Hematopoietic multipotent progenitor cell (in vitro differentiated cells): ENCODE measurements at places on chromosomes 13 and 19.

DNA sequence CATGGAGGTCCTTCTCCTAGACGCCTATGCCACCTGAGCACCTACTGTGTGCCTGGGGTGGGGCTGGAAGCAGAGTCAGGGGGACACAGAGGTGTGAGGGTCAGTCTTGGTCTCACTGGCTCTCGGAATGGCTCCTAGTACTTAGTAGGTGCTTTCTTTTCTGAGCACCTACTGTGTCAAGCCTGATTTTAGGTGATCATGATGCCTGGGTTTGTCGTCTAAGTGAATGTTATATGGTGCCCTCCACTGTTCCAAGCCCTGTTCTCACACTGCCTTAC lies 20.0 kb downstream of the MYH14 start:
- DNase-seq: no peak

GRCh38 chr13:25862156-25862555 lies 189.7 kb downstream of the SHISA2 start:
- no peak for DNase-seq

GRCh38 chr19:29389495-29389894 lies 136.3 kb upstream of the VSTM2B start:
- no peak for DNase-seq

DNA sequence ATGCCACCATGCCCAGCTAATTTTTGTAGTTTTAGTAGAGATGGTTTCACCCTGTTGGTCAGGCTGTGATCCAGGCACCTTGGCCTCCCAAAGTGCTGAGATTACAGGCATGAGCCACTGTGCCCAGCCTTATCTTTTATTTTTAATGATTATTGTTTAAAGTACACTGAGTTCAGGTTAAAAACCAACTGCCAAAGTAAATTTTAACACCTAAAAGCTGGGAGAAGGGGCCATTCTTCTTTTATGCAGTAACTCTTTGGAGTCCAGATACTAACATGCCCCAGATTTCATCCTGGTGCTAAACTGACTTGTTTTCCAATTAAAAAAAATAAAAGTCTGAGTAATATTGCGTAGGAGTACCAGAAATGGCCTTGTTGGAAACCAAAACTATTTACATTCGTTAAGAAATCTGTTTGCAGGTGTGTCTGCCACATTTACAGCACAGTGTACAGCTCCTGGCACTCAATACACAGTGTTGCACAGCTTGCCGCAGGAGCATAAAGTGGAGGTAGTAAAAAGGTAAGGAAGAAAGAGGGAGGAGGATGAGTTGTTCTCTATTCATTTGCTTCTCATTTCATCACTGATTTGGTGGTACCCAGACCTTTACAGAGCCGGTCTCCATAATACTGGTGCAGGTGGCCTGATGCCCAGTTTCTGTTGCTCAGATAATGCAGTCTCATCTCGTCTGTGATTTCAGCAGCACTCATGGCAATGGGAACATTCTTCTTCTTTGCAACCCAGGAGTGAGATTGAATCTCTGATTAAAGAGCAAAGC lies 108.9 kb downstream of the PCCA start:
- no peak for DNase-seq

DNA sequence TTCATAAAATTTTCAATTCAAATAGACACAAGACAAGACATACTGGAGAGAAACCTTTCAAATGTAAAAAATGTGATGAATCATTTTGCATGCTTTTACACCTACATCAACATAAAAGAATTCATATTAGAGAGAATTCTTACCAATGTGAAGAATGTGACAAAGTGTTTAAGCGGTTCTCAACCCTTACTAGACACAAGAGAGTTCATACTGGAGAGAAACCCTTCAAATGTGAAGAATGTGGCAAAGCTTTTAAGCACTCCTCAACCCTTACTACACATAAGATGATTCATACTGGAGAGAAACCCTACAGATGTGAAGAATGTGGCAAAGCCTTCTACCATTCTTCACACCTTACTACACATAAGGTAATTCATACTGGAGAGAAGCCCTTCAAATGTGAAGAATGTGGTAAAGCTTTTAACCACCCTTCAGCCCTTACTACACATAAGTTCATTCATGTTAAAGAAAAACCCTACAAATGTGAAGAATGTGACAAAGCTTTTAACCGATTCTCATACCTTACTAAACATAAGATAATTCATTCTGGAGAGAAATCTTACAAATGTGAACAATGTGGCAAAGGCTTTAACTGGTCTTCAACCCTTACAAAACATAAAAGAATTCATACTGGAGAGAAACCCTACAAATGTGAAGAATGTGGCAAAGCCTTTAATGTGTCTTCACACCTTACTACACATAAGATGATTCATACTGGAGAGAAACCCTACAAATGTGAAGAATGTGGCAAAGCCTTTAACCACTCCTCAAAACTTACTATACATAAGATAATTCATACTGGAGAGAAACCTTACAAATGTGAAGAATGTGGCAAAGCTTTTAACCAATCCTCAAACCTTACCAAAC lies 24.6 kb upstream of the ZNF431 start:
- DNase-seq: no peak

GRCh38 chr13:102700088-102701031 lies 5.5 kb upstream of the METTL21C start:
- no peak for DNase-seq

- no peak for DNase-seq
These were observed 24.8 kb downstream of the MAP4K1 start for GRCh38 chr19:38592940-38593339.

DNA sequence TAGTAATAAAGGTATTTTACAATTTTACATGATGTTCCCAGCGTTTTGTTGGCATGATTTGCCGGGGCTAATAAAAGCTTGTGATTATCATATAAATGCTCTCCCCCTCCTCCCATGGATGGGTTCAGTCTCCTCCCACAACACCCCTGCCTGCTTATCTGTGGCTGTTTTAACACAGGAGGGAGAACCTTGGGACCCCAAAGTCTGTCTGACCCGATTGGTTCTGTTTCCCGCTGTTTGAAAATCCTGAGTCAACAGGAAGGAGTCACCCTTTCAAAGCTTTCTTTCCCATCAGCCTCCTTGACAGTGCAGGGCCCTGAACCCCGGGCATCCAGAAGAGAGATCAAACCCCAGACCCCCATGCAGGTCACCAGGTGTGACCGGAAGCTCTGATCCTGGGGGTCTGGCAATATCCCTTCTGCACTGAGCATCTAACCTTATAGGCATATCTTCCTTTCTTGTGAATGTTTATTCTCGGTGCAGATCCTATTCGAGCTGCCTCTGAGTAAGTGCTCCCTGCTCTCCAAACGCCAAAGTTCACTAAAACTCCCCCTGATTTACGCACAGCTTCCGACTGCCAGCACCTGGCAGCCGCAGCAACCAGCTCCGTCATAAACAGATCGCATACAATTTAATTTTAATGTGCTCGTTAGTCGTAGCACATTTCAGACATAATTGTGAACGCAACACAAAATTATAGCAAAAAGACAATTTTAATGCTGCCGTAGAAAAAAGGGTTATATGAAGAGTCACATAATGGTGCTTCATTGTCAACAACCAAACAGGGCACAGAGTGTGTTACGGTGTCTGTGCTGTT lies 74.8 kb downstream of the TSHZ3 start:
- DNase-seq: no peak

- no peak for DNase-seq
These were observed 12.4 kb downstream of the PDE4A start for GRCh38 chr19:10432736-10433130.

DNA sequence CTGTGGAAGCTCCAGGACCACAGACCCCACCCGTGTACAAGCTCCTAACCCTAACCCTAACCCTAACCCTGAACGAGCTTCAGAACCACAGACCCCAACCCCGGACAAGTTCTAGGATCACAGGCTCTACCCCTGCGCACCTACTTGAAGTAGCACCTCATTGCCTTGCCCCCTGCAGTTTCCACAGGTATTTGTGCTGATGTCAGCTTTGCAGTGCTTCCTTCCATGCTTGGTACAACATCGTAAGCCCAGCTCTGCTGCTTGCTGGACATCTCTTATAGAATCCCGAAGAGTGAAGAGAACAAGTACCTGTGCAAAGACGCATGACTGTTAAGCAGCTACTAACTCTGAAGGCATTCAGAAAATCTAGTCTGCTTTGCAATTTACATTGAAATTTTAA lies 20.7 kb upstream of the CDC16 start:
- DNase-seq: no peak

DNA sequence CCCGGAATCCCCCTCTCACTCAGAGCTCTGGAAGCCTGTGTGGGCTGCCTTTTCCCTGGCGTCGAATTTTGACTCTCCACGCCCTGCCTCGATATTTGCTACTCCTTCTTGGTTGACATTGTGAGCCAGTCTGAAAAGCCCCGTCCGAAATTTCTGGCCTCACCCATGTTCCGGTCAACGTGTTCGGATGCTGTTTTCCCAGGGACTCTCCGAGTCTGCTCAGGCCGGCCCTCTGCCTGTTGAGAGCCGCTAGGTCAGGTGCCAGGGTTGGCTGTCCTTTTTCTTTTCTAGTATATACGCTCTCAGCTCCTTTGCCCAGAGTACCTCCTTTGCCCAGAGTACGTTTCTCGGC lies 6.8 kb upstream of the DGKH start:
- DNase-seq: no peak

DNA sequence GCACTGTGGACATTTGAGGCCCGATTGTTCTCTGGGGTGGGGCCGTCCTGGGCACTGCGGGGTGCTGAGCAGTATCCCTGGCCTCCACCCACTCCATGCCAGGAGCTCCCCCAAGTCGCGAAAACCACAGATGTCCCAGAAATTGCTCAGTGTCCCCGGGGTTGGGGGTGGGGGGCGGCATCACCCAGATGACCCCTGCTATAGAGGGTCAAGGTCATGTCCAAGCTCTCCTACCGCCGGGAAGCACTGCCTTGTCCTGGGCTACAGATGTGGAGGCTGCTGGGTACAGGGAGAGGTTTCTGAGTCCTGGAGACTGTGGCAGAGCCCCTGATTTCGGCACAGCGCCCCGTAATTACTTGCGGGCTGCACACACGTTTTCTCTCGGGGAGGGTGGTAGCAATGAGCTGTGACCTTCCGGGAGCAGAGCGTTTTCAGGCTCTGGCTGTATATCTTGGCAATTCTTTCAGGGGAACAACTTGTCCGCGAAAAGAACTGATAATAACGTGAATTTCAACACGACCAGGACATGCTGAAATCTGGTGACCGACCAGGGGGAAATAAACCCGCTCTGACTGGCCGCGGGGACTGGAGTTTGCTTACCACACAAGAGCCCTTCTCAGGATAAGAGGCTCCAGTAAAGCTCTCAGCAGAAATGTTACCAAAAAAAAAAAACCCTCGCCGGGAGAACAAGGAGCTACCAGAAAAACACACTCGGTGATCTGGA lies 68.1 kb downstream of the GNG7 start:
- DNase-seq: no peak

DNA sequence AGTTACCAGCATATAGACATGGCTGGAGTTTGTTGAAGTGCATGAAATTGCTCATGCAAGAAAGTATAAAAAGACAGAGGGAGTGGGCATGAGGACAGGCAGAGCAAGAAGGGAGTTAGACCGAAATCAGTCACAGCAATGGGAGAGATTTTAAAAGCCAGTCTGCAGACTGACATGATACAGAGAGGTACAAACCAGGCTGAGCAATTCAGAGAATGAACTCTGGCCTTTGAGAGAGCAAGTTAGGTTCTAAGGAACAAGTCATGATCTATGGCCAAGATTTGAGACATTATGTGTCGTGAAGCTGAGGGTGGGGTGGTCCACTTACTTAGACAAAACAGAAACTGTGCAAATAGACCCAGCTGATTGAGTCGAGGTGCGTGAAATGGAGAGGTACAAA lies 93.4 kb upstream of the TSC22D1 start:
- DNase-seq: no peak
